ENCODE measurements at places on chromosomes 11 and 22.

DNA sequence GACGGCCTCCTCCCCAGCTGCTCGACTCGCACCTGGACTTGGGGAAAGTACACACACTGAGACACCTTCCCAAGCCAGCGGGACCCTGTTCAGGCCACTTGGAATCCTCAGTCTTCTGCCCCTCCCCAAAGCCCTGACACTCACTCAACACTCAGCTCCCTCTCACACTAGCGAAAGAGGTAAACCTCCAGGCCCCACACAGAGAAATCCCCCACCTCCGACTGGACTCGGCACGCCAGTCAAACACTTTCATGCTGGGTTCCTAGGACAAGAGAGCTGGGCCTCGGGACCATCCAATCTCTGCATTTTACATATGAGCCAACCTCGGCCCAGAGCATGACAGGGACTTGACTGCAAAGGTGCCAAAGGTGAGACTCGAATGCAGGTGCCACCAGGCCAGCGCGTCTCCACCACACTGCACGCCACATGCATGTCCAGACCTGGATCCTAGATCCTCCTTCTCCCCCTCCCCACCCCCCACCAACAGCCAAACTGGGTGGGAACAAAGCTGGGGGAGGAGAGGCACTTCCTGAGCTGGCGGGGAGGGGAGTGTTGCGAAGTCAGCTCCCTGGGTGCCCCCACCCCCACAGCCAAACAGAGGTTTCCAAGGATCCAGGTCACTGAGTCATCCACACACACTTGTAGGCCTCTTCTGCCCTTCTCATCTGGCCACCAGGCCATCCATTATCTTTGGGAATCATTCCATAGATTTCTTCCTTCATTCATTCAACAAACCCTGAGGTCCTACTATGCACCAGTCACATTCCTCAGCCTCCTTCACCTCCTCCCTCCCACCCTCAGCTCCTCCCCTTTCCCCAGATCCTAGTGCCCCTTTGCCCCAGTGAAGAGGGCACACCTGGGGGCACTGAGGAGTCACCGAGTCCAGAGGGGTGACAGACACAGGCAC is 10.7 kb upstream of the CD5 start:
- DNase-seq = peak; percentile 74

DNA sequence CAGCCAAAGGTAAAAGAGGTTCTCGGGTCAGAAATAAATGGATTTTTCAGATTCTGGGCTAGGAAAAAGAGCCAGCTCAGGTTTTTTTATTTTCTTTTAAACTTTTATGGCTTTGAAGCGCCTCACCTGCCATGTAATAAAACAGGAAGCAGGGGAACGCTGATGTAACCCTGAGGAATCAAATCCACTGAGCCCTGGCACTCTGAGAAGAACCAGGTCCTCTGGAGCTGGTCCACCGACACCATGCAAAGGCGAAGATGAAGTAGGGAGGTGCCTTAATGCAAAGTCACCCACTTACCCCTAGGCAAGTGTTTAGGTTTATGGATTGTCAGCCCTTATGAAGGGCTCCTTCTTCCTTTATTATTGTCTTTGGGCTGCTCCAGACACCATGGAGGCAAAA is 1.6 kb downstream of the PAMR1 start:
- no peak for DNase-seq

GRCh38 chr22:48081281-48081680 is 1318.8 kb downstream of the TBC1D22A start:
- no peak for DNase-seq

GRCh38 chr11:19536131-19536530 is 176.5 kb upstream of the NAV2 start:
- no peak for DNase-seq

DNA sequence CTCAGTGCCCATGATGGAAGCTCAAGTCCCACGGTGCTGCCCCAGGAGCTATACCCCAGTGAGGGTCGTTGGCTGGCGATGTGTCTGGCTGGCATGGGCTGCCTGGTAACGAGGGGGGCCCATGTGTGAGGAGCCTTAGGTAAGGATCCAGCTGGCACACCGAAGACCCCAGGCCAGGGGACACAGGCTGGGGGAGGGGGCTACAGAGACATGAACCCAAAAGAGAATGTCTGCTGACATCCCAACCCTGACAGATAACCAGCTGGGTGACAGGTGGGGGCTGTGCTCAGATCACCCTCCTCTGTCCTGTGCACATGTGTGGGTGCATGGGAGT is 39.2 kb downstream of the RTN4R start:
- DNase-seq = no peak

DNA sequence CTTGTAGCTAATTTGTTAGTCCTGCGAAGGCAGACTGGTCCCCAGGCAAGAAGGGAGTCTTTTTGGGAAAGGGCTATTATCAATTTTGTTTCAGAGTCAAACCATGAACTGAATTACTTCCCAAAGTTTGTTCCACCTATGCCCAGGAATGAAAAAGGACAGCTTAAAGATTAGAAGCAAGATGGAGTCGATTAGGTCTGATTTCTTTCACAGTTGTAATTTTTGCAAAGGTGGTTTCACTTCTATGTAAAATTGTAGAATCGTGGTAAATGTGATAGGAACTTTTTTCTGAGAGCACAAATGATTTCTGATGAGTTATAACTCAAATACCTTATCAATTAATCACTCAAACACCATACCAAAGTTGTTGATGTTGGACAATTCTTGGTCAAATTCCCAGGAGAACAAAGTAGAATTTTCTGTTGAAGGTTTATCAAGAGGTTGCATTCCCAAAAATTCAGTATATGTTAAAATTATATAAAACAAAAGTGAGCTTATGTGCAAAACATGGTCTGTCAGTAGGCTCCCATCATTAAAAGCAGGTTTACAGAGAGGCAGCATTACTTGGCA is 2.9 kb upstream of the CTSC start:
- no peak for DNase-seq

GRCh38 chr11:24747275-24748251 is 250.7 kb downstream of the LUZP2 start:
- DNase-seq = no peak

- no peak for DNase-seq
These were observed 279.8 kb downstream of the DDX10 start for GRCh38 chr11:108944471-108945178.

DNA sequence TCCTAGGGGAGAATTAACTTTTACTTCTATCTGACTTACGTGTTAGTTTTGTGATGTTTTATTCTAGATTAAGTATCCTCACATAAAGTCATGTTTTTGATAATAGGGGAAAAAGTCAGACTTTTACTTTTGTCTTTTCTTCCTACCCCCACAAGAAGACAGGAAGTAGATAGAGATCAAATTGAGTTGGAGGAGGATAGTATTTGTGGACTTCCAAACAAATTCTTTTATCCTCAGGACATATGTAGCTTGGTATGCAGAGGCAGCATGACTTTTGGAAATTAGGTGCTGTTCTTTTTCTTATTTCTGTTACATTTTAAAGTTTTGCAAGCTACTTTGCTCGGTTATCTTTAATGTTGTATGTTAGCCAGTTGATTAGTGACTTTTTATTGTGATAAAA is 61.4 kb downstream of the MTMR3 start:
- no peak for DNase-seq

- DNase-seq = no peak
These were observed 1.4 kb downstream of the TRIM34 start for GRCh38 chr11:5626196-5626595.

Measured in activated CD4-positive, alpha-beta T cell treated with anti-CD3 and anti-CD28 coated beads, Interleukin-2, amount 50 U/mL, for 48 hours (primary cell).